ENCODE measurements at places on chromosomes 13 and 19. TPM values are rescaled to one million over a fixed set of nuclear protein-coding genes. Genes with fewer than 3 reads are reported as not detected.

PLEKHF1 gene
- 35.0 TPM for total RNA-seq

DNA sequence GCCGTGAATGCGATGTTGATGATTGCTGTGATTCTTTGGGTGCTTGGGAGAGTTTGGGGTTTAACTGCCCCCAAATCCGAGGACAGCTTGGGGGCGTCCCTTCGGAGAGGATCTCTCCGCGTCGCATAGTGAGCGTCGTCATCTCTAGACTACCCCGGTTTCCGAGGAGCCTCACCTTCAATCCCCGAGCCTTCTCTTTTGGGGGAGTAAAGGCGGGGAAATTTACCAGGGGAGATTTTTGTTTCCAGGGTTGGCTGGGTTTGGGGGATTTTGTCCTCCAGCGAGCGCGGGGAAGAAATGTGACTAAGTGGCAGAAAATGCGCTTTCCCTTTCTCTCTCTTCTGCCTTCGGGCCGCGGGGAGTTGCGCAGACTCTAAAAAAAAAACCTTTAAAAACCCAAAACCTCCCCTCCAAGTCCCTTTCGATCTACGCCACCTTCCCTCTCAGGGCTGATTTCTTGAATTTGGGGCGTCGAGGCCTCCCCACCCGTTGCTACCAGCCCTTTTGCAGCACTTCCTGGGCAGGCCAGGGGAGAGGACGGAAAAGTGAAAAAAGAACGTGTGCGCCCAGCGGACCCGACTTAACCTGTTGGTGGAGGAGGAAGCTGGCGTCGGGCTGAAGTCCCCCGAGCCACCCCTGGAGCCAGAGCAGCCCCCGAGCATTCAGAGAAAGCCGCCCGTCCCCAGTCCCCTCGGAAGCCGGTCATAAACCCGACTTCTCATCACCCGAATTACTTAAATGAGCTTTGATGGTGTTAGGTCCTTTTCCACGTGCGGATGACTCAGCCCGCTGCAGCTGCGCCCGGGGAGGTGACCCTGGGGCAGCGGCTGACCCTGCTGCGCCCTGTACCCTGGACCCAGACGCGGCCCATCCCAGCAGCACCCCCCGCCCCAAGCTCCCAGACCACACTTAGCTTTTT, 17.7 kb downstream of the NFIX start:
- no peak for DNase-seq

- DNase-seq, result no peak
These were observed at the start of gene NLRP7 for GRCh38 chr19:54947381-54947780. NLRP7 (minus strand) TSS chr19:54947530.

DNA sequence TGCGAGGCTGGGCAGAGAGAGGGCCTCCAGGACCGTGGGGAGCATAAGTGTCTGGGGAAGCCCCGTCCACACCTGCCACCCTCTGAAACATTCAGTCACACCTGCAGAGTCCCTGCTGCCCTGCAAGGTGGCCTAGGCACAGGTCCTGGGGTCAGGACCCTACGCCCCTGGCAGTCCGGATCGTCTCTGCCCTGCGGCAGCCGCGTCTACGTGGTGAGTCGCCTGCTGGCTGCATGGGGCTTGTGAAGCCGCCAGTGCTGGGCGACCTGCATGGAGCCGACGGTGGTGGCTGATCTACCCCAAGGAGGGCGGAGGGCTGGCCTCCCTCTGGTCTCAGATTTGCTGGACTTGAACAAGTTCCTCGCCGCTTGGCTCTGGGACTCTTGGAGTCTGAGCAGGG, 13.0 kb downstream of the FZR1 start:
- no peak for DNase-seq

DNA sequence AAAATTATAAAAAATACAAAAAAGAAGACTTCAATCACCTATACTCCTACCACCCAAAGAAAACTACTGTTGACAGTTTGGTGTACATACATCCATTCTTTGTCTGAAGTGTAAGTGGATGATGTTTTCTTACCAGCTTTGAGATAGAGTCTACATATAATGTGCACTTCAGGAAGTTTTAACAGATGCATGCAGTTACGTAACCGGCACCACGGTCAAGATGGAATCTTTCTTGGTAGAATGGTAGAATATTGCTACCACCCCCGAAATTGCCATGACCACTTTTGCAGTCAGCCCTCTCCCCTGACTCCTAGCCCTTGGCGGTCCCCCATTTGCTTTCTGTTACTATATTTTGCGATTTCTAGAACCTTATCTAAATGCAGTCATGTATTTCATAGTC, 1.4 kb downstream of the CUL4A start:
- no peak for DNase-seq

- no peak for DNase-seq
These were observed 4.3 kb upstream of the RAP2A start for GRCh38 chr13:97429681-97430081.
